ENCODE measurements at places on chromosomes 3 and 15.

- DNase-seq: no peak
Observed at GRCh38 chr15:41669701-41670100, 9.5 kb downstream of the MGA start.

GRCh38 chr3:31840252-31840651 is 140.8 kb downstream of the OSBPL10 start:
- DNase-seq: no peak

GRCh38 chr15:93467337-93467736 is 378.3 kb upstream of the RGMA start:
- no peak for DNase-seq

DNA sequence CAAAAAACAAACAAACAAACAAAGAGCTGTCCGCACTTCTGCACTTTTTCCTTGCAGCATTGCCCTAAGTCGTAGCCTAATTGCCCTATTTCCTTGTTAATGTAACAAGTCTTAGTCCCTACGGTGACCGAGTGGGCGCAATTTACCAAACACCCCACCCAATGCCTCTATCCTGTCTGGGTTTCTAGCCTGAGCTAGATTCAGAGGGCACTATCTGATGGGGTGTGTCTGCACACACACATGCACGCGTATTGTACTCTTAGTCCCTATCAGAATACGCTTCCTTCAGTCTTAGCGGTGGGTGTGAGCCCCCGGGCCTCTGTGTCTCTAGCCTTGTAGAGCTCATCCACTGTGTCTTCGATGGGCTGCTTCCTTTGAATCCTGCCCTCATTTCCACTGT is 125.9 kb upstream of the DLG1 start:
- no peak for DNase-seq

DNA sequence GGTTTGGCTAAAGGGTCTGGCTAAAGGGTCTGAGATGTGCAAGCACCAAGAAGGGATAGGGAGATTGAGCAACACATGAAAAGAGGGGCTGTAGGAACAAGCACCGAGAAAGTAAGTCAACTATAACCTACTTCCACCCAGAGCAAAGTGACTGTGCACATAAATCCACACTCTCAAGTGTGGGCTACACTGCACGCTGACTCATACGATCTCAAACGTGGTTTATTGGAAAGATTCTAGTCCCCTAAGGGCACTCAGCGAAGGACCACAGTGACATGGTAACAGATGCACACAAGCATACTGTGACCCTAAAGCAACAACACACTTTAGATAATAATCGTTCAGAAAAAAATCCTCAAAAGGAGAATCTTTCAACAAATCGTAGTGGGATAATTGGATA is 48.0 kb downstream of the EHHADH start:
- no peak for DNase-seq

DNA sequence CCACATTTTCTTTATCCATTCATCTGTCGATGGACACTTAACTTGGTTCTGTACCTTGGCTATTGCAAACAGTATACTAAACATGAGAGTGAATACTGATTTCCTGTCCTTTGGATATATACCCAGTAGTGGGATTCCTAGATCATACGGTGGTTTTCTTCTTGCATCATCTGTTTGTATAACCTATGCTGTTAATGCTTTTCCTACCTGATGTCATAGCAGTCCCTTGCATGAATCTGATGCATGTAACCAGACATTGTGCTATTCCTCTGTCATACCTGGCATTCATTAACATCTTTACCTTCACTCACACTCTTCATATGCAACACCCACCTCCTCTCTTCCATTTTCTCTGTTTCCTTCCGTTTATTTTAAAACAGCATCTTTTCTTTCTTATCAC is 185.2 kb downstream of the KLHL25 start:
- DNase-seq: no peak

DNA sequence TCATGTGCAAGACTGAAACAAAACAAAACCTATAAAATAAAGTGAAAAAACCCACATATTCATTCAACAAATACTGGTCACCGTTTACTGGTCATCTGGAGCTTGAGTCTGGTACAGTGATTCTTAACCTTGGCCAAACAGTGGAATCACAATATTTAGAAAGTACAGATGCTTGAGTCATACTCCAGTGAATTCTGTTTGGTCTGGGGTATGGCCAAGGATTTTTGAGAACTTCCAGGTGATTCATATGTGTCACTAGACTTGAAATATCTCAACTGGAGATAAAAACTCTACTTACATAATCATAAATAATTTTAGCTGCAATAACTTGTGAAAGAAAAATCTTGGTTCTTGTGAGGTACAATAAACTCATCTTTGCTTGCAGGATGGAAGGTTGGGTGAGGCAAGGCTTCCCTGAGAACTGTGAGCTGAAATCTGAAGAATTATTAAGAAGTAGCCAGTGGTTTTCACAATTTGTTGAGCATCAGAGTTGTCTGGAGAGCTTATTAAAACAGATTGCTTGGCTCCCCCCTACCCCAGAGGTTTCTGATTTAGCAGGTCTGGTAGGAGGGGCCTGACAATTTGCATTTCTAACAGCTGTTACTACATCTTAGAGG is 9.6 kb downstream of the NEK11 start:
- no peak for DNase-seq

DNA sequence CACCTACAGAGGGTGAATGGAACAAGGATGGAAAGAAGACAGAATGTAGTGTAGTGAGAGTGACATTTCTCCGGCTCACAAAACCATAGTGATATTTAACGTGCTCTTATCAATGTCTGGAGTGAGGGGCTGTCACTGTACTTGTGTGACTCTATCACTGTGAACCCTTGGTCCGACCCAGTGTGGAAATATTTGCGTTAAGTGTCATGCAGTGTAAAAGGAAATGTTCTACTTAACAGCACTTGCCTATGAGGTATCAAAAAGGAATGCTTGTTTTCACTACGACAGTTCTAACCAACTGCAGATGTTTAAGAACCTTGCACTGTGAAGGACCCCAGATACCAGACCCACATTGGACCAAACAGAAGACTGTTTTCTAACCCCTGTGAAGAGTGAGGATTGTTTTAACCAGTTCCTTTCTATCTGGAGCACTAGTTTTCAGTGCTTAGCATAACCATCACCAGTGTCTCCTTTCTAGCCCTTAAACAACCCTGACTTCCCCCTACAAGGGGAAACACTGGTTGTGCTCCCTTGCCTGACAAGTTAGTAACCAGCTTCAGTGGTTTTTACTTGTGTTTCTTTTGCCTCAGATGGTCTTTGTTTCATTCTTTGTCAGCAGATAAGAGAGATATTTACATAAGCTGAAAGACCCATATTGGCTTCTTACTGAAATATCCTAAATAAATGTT is 144.7 kb upstream of the ABHD17C start:
- no peak for DNase-seq

DNA sequence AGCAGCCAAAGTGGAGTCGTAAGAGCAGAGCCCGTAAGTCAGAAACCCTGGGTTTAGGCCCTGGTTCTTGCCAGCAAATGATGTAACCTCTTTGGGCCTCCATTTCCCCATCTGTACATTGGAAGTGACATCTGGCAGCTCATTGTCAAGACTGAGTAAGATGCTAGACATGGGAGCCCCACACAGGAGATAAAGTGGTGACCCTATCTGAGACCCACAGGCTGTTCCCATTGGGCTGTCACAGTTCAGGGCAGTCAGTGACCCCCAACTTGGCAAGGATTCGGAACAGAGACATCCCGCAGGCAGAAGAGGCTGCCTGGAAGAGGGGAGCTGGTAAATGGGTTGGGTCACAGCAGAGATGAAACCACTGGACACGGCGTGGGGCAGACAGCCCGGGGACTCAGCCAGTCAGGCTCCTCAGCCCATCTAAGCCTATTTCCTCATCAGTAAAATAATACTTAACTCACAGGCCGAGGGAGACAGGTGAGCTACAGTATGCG is 1.8 kb downstream of the CLN6 start:
- DNase-seq: no peak

DNA sequence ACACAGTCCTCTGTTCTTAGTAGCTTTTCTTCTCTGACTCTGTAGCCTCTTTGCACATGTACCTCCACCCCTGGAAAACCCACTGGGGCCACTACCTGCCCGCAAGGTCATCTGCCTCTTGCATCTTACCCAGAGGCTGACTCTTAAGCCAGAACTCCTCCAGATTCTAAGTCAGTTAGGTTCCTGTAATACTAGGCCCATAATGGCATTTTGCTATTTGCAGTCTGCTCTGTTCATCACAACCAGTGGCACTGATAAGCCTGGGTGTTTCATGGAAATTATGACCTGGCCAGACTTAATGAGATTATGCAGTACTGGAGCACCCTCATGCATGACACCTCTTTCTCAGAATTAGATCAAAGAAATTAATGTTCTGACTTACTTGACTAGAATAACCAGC is 31.7 kb upstream of the ATG7 start:
- DNase-seq: no peak

GRCh38 chr3:49668861-49669260 is 5.3 kb upstream of the APEH start:
- no peak for DNase-seq

- no peak for DNase-seq
Observed at GRCh38 chr3:125144653-125145314, 67.8 kb downstream of the SLC12A8 start.

DNA sequence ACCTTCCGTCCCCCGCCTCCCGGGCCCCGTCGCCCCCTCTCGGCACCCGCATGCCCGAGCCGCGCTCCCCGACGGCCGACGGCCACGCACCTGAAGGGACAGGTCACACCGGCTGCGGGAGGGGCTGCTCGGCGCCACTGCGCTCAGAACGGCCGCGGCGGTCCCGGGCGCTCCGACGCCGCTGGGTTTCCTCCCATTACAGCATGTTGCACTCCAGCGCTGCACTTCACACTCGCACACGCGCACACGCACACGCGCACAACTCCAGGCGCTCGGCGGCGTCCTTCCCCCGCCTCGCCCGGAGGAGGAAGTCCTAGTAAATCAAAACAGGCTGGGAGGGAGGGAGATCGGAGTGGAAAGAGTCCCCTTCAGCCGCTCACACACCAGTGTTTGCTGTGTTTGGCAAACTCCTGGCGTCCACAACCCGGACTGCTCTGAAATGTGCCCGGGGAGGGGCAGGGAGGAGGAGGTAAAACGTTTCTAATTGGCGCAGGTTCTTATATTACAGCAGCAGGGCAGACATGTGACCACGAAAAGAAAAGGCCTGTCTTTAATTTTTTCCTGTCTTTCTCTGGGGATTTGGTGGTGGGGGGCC is 76.7 kb upstream of the VGLL4 start:
- DNase-seq: no peak

GRCh38 chr3:13584427-13584891 is 35.5 kb downstream of the FBLN2 start:
- no peak for DNase-seq

DNA sequence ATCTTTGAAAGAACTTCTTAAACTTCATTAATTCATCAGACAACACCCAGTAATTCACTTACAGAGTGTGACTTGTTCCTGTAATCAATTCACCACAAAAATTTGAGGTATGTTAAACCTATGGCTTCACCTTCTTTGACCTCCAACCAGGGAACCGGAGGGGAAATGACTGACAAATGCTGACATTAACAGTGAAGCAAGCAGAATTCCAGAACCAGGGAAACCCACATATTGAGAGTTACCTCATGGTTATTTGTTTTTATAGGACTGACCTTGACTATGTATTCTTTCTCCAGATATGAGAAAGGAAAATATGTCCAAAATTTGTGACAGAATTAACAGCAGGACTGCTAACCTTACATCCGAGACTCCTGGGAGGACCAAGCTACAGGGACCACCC is 2.7 kb downstream of the P3H2 start:
- DNase-seq: no peak

- DNase-seq: no peak
Observed at GRCh38 chr3:144409319-144409718, 437.7 kb downstream of the DIPK2A start.

DNA sequence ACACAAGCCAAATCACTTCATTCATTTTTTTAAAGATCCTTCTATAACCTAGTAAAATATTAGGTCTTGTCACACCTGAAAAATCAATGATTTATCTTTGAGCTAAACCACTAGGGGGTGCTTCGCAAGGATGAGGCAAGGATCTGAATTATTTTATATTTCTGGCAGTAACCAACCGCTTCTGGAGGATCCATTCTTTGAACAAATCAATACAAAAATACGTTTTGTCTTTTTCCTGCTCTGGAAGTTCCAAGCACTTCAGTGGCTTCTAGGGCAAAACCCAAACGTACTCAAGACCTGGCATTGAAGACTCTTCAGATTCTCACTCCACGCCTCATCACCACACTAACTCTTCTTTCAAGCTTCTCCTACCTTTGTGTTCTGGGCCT is 486 bp downstream of the LSG1 start:
- no peak for DNase-seq

- no peak for DNase-seq
Observed at GRCh38 chr15:94258246-94258645, 26.9 kb downstream of the MCTP2 start.

DNA sequence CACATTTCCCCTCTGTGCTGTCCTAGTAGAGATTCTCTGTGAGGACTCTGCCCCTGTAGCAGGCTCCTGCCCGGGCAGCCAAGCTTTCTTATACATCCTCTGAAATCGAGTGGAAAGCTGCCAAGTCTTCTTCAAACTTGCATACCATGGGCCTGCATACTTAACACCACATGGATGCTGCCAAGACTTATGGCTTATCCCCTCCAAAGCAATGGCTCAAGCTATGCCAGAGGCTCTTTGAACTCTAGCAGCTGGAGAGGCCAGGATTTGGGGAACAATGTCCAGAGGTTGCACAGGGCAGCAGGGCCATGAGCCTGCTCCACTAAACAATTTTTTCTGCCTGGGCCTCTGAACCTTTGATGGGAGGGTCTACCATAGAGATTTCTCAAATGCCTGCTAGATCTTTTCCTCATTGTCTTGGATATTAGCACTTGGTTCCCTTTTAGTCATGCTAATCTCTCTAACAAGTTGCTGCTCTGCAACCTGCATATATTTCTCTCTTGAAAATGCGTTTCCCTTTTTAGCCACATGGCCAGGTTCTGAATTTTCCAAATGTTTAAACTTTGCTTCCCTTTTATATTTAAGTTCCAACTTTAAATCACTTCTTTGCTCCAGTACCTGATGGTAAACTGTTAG is 6.1 kb upstream of the PLSCR4 start:
- no peak for DNase-seq

DNA sequence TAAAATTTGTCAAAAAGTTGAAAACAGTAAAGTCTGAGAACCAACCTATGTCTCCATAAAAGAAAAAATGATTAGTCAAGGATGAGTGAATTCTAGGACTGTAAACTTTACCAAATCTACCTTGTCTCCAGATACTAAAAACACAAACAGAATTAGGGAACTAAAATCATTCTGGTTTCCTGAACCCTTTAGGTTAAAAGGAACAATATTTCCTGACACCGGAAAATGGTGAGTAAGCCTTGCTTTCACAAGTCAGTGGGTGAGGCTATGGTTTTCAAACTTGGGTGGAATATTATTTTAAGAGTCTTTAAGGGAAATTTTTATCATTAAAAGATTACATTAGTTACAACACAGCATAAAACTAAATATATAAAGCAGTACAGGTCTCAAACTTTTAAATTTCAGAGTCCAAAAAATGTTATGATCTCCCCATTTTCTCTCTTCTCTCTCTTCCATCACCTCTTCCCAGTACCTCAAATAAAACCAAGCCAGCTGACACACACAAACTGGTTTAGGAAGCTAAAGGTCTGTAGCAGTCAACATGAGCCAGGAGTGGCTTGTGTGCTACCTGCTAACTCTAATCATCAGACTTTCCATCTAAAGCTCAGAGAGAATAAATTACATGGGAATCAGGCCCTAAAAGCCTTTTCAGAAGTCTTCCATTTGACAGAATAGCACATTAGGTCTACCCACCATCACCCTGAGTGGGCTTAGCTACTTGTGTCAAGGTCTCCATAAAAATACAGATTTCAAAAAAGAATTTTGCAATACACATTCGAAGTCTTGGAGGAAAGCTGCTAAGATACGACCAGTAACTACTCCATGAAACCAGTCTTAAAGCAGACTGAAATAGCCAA is 2.2 kb downstream of the SLC12A6 start:
- DNase-seq: no peak

- no peak for DNase-seq
Observed at GRCh38 chr3:136444581-136444980, 194.4 kb downstream of the PCCB start.

All from stimulated activated CD8-positive, alpha-beta memory T cell treated with anti-CD3 and anti-CD28 coated beads, Interleukin-4, amount 100 ng/mL, for 1 hour (primary cell).